Activated naive CD4-positive, alpha-beta T cell (primary cell): ENCODE measurements at places on chromosomes 16 and 17.

DNA sequence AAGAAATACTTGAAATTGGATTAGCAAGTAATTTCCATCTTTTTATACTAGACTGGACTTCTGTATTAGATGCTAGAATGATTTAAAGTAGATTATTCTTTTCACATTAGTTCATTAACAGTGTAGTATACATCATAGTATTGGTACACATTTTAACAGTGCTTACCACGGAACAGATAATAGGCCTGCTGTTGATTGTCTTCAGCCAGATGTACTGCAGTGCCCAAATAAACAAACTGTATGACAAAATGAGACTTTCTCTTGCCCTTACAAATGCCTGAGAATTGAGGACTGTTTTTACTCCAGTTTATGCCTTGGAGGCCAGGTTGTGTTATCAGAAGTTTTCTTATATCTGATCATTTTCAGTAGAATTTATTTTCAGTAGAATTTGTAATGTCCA, 631 bp downstream of the EVI2A start:
- no peak for DNase-seq

GRCh38 chr16:24989494-24989893, 25.7 kb downstream of the ARHGAP17 start:
- DNase-seq: no peak

GRCh38 chr16:68197250-68197649, 38.7 kb downstream of the ESRP2 start:
- no peak for DNase-seq

DNA sequence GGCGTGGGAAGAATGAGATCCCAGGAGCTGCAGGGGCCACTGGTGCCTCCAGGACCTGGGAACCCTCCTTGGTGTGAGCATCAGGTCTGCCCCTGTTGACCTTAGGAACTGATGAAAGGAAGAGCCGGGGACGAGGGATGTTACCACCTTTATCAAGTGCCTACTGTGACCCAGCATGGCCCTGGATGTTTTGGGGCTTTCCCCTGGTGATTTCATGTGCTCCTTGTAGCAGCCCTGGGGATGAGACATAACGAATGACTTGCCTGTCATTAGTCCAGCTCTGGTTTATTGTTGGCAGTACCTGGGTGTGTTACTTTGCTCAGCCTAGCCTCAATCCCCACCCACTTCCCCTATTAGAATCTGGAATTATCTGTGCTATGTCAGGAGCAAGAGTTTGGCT, 39.9 kb downstream of the WSCD1 start:
- DNase-seq: no peak

DNA sequence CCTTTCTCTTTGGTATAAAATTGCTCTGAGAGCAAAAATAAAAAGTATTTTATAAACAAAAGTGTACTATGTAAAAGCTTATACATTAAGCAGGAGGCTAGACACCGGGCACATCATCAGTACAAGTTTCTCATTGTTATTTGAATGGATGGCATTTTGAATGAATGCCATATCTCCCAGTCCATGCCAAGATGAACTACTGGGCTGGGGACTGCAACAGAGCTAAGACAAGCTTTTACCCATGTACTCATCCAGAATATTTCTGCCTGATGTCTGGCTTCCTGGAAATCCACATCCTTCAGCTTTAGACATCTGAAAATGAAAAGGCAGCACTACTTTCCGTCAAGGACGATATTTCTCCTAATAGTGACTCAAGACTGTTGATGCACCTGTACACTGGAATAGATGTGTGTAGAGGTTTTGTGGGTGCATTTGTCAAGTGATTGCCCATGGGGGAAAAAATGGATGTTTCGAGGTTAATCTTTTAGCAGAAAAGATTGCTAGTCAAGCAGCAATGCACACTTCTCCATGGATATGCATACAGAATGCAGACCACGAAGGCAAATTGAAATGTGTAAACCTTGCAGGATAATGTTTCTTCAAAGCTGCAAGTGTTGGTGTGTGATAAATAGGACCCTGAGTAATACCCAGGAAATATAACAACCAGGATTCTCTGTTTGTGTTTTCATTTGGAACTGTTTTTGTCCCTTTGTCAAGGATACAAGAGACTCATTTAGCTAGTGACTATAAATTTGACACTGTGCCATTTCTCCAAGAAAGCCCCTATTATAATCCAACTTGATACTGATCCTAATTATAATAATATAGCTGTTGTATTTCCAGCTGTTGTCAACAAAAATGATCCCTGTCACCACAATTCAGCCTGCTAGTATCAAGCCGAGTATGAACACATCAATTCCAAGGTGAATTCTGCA, 173.8 kb downstream of the CDH8 start:
- no peak for DNase-seq

- DNase-seq: no peak
These were observed 40.5 kb downstream of the PSME3IP1 start for GRCh38 chr16:57145046-57146021.

DNA sequence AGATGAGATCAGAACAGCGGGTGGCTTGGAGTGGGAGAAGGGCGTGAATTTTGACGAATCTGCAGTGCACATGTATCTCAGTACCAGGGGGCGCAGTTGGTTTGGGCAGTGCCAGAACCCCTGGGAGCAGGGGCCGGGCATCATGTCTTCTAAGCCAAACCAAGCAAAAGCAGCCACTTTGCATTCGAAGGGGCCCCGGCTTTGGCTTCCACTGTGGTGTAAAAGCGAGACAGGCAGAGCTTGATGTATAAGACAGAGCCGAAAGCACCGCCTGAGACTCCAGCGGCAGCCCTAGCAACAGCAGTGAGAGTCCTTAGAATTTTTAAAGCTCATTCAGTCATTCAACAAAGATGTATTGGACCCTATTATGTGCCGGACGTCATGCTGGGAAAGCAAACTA, 3.8 kb upstream of the XYLT1 start:
- DNase-seq: peak; percentile 6

- no peak for DNase-seq
These were observed 128.8 kb downstream of the FOXL1 start for GRCh38 chr16:86707171-86707570.
